GDM1 (cell line): ENCODE measurements at places on chromosomes 7 and 10.

GRCh38 chr10:118980135-118980865 lies 49.2 kb upstream of the NANOS1 start:
- no peak for DNase-seq

DNA sequence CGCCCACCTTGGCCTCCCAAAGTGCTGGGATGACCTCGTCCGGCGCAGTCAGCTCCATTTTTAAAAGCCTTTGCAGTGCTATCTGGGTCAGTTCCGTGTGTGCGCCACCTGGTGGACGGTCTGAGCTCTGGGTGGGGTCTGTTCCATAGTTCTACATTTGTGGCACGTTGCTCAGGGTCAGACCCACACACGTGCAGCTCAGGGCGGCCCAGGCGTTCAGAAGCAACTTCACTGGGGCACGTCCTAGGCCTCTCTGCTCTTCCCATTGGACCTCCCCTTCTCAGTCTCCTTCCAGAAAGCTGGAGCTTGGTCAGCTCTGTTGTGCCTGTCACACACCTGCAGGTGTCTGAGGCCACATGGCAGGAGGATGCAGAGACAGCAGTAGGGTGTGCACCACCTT lies 137.9 kb downstream of the DNAJB6 start:
- DNase-seq: no peak

DNA sequence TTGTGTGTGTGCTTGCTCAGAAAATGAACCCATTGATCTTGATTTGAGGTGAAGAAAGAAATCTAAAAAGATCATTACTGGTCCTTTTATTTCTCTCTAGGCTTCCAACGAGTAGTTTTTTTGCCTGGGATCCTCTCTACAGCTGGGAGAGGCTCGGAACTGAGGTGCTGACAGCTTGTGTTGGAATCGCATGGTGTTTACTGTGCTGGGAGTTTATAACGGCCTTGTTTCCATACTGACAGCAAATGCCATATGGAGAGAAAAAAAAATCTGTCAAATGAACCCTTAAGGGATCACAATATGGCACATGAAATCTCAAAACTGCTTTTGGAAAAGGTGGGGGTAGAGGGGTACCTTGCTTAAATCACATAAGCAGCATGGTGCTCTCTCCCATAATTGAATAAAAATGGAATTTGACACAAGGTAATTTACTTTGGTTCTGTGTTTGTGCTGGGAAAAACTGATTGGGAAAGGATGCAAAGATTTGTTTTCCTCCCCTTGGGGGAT lies 165.0 kb downstream of the RGS10 start:
- no peak for DNase-seq

DNA sequence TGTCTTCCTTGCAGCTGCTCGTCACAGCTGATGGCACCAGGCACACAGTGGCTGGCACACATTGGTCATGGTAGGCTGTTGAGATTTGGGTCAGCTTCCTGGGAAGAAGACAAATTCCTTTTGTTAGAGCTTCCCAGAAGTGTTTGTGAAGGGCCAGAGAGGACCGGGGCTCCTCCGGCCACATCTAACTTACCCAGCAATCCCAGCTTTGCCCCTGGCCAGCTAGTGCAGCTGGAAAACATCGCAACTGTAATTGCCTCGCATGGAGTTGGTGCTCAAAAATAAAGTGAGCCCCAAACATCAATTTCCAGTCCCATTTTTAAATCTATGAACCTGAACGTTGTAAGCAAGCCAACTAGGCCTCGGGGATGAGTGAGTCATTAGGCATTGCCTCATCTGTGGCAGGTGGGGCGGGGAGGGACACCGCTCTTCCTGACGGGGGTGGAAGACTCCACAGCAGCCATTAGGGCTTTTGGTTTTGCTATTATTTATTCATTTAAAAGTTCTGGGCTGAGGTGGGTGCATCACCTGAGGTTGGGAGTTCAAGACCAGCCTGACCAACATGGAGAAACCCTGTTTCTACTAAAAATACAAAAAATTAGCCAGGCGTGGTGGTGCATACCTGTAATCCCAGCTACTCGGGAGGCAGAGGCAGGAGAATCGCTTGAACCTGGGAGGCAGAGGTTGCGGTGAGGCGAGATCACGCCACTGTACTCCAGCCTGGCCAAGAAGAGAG lies 12.4 kb downstream of the CPA5 start:
- no peak for DNase-seq

- no peak for DNase-seq
Measured at GRCh38 chr7:74561898-74562613, 95.5 kb upstream of the GTF2I start.

DNA sequence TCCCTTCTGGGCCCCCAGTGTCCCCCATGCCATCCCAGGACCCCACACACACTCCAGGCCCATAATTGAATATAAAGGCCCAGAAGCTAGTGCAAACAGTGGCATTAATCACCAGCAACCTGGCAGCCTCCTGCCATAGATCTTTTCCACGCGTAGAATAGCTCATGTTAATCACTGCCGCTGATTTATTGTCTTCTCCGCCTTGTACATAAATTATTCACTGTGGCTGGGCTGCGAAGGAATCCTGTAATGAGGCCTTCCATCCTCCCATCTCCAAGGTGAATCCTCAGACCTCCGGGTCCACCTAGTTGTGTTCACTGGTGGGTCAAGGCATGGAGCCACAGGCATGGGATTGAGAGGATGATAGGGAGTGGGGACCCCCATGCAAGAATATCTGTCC lies 33.2 kb downstream of the KAZALD1 start:
- no peak for DNase-seq

DNA sequence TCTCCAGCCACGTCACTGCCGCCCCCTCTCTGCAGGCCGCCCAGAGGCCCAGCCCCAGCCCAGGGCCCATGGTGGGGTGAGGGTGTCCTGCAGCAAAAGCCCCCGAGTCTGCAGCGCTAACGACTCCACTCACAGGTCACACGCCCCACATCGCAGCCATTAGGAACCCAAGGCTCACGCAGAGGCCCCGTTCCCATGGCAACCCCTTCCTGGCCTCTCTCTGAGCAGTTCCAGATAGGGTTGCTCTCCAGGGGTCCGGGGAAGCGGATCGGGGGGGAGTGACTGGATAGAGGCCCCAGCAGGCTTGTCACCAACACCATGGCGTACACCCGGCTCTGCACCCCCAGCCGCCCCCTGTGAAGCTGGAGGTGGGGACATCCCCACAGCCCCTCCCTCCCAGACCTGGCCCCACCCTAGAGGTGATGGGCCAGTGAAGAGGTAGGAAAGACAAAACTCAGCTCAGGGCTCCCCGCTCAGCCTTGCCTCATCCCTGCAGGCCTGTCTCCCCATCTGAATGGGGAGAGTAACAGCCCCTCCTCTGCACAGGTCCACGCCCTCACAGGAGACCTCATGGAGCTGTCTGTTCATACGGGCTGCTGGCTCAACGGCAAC lies 41.2 kb downstream of the TNRC18 start:
- DNase-seq: no peak

GRCh38 chr7:105880571-105881330 lies 4.4 kb upstream of the ATXN7L1 start:
- DNase-seq: no peak

DNA sequence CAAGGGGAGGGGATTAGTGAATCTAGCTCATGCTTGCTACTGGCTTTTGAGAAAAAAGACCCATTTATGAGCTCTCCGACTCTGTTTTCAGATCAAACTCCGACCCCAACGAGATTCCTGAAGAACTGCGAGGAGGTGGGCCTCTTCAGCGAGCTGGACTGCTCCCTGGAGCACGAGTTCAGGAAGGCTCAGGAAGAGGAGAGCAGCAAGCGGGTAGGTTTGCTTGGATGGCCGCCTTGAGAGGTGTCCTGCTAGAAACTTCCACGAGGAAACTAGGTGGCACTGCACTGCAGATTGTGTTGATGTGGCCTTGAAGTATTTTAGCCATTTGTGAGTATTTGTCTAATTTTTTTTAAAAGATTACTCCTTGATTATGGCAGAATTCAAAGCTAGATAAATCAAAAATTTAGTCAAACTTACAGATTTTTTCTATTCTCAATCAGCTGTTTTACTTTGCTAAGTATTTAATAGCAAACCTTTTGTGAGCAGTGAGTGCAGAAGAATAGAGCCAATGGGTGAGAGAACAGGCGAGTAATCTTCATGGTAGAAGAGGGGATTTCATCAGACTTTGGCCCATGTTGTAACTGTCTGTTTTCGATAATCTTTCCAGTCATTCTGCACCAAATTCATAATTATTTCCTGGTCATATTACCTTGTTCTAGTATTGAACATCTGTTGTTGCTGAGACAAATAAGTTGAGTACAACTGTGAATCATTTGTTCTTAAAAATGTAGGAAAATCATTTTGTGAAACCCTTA lies 95.4 kb downstream of the CREB5 start:
- no peak for DNase-seq

- no peak for DNase-seq
Measured at GRCh38 chr7:100509231-100509630, 25.5 kb downstream of the NYAP1 start.

DNA sequence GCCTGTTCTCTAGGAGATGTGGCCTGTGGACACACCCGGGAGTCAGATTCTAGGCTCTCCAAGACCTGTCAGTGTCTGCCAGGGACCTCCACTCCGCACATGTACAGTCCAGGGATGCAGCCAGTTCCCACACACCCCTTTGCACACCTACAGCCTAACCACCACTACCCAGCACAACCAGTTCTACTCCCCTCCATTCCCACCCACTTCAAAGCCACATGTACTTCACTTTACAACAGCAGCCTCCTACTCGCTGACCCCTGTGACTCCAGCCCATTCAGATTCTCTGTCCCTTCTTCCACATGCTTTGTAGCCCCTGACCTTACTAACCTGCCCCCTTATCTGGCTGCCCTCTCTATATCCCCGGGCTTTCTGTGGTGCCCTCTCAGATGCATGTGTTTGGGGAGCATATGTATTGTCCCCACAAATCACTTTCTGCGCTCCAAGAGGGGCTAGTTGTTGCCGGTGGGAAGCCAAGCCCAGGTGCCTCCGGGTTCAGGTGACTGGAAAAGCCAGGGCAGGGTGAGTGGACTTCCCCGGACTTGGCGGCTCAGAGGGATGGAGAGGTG lies 7.2 kb downstream of the LBX1 start:
- no peak for DNase-seq

DNA sequence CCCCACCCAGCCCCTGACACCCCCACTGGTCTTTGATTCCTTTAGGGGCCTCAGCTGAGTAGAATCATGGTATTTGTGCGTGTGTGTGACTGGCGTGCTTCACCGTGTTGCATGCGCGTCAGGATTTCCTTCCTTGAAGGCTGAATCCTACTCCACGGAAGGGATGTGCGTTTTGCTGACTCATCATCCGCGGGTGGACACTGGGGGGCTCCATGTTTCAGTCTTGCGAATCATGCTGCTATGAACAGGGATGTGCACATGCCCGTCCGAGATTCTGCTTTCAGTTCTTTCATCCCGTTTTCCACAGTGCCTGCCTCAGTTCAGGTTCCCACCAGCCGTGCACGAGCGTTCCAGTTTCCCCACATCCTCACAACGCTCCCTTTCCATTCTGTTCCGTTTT lies 20.9 kb upstream of the JAKMIP3 start:
- DNase-seq: no peak

- no peak for DNase-seq
Measured at GRCh38 chr10:132516771-132517725, 20.5 kb upstream of the INPP5A start.

DNA sequence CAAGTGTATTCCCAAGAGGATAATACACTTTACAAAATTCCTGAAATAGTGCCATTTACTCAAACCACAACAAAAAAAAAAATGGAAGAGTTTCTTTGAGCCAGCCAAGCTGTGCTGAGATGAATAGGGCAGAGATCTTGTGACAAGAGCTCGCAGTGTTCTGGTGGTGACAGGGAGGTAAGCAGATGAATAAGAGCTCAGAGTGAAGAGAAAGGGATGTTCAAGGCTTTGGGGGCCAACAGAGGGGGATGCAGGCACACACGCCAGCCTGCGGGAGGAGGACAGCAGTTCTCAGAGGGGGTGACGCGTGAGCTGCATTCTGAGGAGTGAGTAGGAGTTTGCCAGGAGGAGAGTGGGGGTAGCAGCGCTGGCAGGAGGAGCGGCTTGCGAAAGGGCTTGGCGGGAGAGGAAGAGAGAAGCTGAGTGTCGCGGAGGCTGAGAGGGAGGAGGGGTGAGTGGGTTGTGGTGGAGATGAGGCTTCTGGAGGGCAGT lies 194.4 kb upstream of the IMMP2L start:
- DNase-seq: no peak

DNA sequence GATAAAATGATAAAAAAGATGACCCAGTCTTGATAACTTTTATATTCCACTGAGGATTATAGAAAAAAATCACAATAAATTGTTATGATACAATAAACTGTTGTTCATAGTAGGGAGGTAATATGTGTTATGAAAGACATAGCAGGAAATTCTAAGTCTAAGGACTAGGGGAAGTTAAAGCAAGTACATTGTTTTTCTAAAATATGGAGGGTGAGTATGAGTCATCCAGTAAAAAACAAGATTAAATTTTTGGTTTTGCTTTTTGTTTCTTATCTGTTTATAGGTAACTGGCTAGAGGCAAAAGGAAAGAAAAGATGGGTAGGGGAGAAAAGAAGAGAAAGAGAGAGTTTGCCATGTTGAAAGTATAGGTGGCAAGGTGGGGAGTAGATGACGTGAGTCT lies 188.4 kb downstream of the POLR1F start:
- no peak for DNase-seq

DNA sequence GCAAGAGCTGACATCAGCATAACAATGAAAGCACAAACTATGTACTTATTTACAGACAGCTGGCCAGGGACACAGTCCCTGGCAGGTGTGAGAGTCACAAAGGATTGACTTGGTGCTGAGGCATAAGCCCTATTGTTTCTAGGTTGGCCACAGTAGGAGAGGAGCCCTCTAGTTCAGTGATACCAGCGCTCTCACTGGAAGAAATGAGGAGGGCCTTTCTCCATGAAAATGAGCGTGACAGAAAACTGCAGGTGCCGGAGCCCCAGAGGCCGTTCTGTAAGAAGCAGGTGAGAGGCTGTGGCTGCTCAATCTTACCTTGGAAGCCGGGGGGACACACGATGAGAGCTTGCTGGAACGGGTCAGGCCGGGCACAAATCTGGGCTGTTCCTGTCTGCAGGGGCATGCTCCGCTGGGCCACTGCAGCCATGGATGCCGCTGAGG lies 90.5 kb downstream of the CLEC2L start:
- DNase-seq: no peak

GRCh38 chr7:24724451-24725190 lies 32.6 kb downstream of the GSDME start:
- no peak for DNase-seq

GRCh38 chr7:145643981-145644380 lies 472.6 kb upstream of the CNTNAP2 start:
- no peak for DNase-seq

DNA sequence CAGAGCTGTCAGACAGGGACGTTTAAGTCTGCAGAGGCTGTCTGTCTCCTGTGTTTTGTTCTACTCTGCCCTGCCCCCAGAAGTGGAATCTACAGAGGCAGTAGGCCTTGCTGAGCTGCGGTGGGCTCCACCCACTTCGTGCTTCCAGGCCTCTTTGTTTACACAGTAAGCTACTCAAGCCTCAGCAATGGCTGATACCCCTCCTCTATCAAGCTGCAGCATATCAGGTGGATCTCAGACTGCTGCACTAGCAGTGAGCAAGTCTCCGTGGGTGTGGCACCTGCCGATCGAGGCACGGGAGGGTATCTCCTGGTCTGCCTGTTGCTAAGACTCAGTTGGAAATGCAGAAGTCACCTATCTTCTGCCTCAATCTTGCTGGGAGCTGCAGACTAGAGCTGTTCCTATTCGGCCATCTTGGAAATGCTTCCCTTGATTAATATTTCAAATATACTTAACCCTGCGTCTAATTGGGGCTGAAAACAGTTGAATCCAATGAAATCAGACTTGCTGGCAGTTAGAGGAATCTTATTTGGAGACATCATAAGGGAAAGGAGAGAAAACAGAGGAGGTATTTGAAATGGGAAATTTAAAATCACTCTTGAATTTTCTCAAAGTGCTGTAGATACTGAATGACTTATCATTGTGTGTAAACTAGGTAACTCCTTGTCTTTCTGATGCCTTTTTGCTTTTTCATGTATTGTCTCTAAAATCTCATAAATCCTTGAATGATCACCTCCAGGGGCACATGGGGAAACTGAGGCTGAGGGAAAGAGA lies 13.8 kb upstream of the CYP3A5 start:
- DNase-seq: no peak
